ENCODE measurements at places on chromosomes 11 and 22.

DNA sequence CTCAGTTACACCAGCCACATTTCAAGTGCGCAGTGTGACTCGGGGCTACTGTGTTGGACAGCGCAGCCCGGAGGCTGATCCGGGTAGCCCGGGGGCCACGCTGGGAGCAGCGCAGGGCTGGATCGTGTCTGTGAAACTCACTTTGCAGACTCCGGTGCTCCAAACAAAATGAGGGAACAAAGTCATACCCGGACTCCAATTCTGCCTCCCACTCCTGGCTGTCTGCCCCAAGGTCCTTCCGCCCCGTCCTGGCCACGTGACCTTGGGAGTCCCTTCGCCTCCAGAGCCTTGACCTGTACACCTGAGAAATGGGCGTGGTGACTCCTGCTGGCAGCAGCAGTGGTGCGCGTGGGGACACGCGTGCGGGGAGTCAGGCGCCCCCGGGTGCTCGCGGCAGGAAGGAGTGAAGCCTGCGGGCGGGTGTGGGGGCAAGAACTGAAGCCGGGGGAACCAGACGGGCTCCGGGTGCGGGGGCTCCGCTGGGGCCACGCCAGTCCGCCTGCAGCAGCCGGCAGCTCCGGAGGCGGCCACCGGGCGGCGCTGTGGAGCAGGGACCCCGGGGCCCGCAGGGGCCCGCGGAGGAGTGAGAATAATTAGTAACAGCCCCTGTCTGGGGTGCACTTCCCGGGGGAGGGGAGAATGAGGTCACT is 42.4 kb downstream of the KCNJ4 start:
- no peak for DNase-seq

DNA sequence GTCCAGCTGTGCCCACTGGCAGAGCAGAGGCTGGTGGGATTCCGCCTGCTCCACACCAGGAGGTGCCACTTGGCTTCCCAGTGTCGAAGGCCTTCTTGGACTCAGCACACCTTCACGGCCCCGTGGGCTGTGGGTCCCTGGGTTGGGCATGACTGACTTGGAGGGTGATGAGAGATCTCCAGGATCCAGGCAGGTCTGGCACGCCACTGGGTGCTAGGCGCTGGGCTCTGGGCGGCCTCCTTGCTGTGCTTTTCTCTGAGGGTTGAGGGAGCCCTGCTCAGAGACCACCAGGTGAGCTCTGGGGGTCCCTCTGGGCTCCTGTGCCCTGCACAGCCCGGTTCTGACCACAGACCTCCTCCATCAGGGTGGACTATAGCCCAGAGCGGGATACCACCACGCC is 12.3 kb downstream of the LRP5 start:
- no peak for DNase-seq

- DNase-seq = no peak
Observed at GRCh38 chr11:72758304-72758689, 6.1 kb upstream of the ARAP1 start.

- no peak for DNase-seq
Observed at GRCh38 chr22:44107340-44107739, 73.4 kb upstream of the PARVG start.

- no peak for DNase-seq
Observed at GRCh38 chr11:26227301-26227746, 104.6 kb upstream of the ANO3 start.

DNA sequence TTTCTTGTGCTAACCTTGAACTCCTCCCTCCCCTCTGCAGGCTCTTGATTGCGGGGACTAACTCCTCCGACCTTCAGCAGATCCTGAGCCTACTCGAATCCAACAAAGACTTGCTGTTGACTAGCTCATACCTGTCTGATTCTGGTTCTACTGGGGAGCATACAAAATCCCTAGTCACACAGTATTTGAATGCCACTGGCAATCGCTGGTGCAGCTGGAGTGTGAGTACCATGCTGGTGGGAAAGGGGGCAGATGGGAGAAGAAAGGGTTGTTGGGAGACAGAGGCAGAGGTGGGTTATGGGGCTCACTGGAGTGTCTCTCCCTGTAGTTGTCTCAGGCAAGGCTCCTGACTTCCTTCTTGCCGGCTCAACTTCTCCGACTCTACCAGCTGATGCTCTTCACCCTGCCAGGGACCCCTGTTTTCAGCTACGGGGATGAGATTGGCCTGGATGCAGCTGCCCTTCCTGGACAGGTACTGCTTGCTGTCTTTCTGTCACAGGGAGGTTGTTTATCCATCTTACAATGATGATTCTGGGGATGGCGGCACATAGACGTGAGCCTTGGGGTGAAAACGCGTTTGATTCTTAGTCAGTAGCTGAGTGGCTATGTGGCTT is 4.5 kb downstream of the SLC3A2 start:
- no peak for DNase-seq

DNA sequence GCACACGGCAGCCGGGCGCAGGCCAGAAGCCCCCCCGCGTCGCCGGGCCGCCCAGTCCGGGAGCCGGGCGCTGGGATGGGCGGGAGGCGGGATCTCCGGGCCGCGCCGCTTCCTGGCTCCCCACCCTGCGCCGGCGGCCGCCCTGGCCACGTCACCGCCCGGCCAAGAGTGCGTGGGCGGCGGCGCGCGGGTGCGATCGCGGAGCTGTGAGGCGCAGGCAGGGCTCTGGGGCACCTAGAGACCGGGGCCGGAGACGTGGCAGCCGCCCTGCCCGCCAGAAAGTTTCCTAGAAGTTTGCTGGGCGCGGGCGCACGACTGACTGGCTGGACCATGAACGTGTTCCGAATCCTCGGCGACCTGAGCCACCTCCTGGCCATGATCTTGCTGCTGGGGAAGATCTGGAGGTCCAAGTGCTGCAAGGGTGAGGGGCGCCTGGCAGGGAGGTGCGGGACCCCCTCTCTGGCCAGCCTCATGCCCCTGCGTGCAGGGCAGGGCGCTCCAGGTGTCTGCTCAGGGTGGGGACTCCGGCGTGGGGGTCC is at the start of gene KDELR3:
TSS of gene KDELR3 (plus strand) at position 193 of the 539 bp plus-strand sequence. CDS start at position 331, 138 bp downstream.
- no peak for DNase-seq

GRCh38 chr11:35332524-35332923 is 86.8 kb downstream of the SLC1A2 start:
- no peak for DNase-seq

- DNase-seq = no peak
Observed at GRCh38 chr11:20762980-20763379, 93.6 kb downstream of the NELL1 start.

- DNase-seq = no peak
Observed at GRCh38 chr11:2708757-2709281, 9.0 kb upstream of the KCNQ1OT1 start.

GRCh38 chr11:31808721-31809540 is 2.2 kb downstream of the PAX6 start:
- no peak for DNase-seq

- DNase-seq = no peak
Observed at GRCh38 chr22:35203583-35203982, 53.7 kb upstream of the HMGXB4 start.

DNA sequence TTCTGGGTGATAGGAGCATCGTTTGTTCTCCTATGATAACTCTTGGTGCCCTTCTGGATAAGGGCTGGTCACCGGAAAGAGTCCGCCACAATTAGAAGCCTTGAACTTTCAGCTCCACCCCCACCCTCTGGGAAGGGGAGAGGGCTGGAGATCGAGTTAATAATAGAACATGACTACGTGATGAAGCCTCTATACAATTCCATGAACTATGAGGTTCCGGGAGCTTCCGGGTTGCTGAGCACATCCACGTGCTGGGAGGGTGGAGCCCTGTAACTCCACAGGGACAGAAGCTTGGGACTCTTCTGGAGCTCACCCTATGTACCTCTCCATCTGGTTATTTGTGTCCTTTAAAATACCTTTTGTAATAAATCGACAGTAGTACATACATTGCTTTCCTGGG is 40.3 kb downstream of the ARHGAP42 start:
- DNase-seq = no peak

- DNase-seq = no peak
Observed at GRCh38 chr11:44829838-44830237, 103.1 kb downstream of the TSPAN18 start.

- DNase-seq = peak; percentile 45
Observed at GRCh38 chr11:123261345-123262106, 66.5 kb upstream of the CLMP start.

DNA sequence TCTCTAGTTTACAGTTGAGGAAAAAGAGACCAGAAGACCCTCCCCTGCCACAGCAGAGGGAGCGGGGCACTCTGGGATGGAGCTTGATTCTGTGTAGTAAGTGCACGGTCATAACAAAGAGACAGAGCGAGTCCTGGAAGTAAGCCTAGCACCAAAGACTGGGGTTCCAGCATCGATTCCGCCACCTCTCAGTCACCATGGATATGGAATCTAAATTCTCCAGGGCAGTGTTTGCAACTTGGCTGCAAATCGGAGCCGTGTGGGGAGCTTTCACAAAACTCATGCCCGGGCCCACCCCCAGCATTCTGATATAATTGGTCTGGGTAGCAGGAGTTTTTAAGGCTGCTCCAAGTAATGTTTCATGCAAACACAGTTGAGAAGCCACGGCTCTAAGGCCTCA is 129.5 kb upstream of the OPCML start:
- no peak for DNase-seq
